ENCODE measurements at places on chromosomes 11 and 22. TPM values are rescaled to one million over a fixed set of nuclear protein-coding genes. Genes with fewer than 3 reads are reported as not detected.

MS4A1 gene
- 1.3 TPM for polyA plus RNA-seq

LIF gene
- 1.5 TPM for polyA plus RNA-seq

AGBL2 gene
- polyA plus RNA-seq, result 7.1 TPM

DNA sequence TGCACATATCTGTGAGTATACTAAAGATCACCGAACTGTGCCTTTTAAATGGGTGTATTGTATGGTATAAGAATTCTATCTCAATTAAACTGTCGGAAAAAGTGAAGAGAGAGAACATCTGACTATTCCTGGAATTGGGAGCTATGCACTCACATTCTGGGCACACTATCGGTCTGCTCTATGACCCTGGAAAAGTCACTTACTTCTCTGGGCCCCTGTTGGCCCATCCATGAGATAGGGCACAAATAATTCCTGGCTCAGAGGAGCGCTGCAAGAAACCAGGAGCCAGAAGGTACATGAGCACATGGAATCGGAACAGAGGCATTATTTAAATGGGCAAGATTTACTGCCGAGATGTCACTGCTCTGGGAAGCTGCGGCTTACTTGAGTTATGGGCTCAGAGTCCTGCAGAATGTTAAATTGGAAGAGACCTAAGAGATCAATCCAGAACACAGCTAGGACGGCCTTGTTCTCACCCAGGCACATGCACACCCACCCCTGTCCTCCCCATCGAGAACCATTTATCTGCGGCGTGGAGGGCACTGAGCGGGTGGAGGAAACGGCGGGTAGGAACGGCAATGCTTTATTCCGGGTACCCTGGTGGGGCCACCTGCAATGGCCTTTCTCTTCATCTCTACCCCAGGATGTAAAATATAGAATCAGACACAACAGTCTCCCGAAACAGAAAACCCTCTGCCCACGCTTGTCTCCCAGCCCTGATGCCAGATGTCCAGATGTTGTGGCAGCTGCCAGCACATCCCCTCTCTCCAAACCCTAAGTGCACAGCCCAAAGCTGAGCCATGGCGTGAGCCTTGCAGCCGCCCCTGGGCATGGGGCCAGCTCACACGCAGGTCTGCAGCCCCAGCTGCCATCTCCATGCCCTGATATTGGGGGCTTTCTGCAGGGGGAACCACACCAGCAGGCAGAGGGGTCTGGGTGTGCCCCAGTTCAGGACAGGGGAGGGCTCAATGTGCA lies 142.4 kb downstream of the DSCAML1 start:
- no peak for DNase-seq

DNA sequence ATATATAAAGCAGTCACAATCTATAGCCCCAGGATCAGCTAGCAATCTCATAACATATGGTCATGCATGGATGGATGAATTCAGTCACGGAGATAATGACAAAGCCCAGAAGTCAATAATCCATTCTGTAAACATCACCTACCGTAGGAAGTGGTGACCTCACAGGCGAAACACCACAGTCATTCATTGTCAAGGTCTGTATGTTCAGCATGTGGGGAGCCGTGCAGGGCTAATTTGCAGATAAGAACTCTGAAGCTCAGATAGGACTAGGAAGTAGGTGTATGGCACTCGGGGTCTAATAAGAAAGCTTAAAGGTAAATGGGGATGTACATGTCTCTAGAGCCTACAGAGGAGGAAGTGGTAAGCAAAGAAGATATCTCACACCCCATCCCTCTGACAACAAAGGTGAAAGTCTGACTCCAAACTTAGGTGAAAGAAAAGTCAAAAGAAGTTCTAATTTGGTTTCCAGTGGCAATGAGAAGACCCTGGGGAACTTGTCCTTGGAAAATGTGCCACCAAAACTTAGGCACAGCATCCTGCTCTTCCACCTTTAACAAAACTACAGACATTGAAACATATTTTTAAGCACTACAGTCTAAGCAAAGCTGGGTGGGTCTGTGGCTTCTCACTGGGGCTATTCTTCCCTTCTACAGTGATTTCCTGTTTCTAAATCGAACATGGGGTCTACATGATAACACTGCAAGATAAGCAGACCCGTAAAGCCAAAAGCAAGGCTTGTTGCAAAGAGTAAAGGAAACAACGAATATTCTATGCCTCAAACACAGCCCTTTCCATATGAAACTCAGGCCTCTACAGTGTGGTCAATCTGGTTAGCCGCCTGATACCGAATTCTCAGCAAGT lies 5.2 kb downstream of the CRTAM start:
- DNase-seq, result no peak

- no peak for DNase-seq
Observed at GRCh38 chr11:8206251-8207079, 37.6 kb upstream of the RIC3 start.

DNA sequence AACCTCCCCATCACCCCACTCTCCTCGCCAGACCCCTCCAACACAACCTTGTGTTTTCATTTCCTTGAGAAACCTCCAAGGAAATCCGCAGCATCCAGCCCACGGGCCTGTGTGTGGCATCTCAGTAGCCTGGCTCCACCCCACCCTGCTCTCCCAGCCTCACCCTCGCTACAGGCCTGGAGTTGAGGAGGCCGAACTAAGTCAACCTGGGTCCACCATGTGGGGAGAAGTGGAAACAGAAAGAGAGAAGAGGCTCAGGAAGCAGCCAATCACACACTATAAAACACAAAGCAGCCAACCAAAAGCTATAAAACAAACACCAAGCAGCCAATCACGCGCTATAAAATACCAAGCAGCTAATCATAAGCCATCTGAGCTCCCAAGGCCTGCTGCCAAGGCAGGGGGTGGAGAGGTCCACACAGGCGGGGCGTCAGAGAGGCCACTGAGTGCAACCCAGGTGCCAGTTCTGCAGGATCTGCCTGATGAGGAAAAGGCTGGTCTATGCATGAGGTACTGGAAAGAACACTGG lies 72.0 kb downstream of the MICAL3 start:
- DNase-seq, result no peak

- no peak for DNase-seq
Observed at GRCh38 chr22:23071230-23072076, 1.1 kb downstream of the GNAZ start.

CHEK1 gene
- polyA plus RNA-seq, result 31.8 TPM

OR5M8 gene
- not detected for polyA plus RNA-seq
